ENCODE measurements at places on chromosomes 16 and 17.

DNA sequence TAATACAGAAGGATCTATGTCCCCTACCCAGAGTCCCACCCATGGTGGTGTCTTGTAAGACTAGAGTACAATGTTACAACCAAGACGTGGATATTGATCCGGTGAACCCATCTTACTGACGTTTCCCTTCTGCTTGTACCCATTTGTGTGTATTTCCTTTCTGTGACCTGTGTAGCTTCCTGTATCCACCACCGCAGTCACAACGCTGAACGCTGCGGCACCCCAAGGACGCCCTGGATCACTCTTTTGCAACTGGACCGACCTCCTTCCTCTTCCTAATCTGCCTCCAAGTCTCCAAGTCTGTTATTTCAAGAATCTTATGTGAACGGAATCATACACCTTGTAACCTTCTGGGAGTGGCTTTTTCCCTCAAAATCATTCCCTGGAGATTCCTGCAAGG, 33.5 kb upstream of the CBX4 start:
- no peak for DNase-seq

DNA sequence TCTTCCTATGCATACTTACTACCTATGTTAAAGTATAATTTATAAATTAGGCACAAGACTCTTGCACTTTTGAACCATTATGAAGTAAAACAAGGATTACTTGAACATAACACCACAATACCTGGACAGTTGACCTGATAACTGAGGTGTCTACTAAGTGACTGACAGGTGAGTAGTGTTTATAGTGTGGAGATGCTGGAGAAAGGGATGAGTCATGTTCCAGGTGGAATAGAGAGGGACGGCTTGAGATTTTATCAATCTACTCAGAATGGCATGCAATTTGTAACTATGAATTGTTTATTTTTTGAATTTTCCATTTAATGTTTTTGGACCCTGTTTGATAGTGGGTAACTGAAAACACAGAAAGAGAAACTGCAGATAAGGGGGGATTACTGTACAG, 287.6 kb downstream of the MAP2K6 start:
- no peak for DNase-seq

DNA sequence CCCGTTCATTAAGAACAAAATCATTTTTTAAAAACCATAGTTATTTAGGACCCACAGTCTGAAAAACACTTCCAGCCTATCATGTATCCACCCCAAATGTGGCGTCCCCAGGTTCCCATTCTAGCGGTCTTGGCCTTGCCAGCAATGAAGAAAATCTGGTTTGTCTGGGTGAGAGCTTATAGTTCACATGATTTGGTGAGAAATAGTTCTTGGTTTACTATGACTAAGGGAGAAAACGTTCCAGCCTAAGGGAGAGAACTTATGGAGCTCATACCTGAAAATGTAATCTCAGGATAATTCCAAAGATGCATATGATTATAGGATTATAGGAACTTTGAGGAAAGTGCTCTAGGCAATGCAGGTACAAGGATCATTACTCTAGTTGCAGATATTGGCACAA, 4.8 kb downstream of the MARVELD3 start:
- DNase-seq = no peak

GRCh38 chr17:54980375-54980774, 11.8 kb downstream of the STXBP4 start:
- DNase-seq = no peak

GRCh38 chr16:66367968-66368891, 1.7 kb downstream of the CDH5 start:
- no peak for DNase-seq

GRCh38 chr17:14289162-14289561, 11.7 kb upstream of the HS3ST3B1 start:
- DNase-seq = no peak

DNA sequence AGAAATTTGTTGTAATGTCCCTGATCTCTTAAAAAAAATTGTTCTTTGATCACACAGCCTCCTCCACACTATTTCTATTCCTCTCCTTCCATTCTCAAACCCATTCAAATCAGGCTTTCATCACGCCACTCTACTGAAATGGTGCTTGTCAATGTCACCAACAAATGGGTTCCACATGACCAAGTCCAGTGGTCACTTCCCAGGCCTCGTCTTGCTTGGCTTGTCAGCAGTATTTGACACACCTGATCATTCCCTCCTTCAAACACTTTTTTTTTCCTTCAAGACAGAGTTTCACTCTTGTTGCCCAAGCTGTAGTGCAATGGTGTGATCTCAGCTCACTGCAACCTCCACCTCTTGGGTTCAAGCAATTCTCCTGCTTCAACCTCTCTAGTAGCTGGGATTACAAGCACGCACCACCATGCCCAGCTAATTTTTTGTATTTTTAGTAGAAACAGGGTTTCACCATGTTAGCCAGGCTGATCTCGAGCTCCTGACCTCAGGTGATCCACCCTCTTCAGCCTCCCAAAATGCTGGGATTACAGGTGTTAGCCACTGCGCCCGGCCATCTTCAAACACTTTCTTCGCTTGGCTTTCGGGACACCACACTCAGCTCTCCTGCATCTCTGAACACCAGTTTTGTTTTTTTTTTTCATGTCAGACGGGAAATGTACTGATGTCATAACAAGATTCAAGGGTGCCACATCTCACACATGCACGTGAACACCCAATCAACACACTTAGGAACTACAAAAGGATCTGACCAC, 18.3 kb downstream of the NQO1 start:
- DNase-seq = no peak

- no peak for DNase-seq
Measured at GRCh38 chr17:75830164-75831031, 13.8 kb downstream of the UNC13D start.

- no peak for DNase-seq
Measured at GRCh38 chr16:86978445-86979030, 338.7 kb downstream of the C16orf95 start.

- no peak for DNase-seq
Measured at GRCh38 chr17:31926100-31926729, 10.6 kb upstream of the SUZ12 start.

- DNase-seq = peak; percentile 66
Measured at GRCh38 chr16:50326835-50327465, 41.8 kb downstream of the BRD7 start.

DNA sequence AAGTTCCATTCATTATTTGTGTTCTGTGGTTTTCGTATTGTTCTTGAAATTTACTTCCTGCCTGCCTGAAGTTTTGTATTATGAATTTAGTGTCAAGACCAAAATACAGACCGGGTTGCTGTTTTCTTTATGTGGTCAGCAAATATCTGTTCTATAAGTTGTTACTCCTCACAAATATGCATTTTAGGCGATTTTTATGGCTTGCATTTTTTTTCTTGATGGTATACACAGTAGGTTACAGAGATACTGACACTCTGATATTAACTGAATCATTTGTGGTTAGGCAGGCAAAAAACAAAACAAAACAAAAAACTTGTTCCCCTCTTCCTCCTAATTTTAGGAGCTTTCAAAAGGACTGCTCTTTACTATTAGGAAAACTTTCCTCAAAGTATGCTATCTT, 52.6 kb downstream of the BCAS3 start:
- no peak for DNase-seq

DNA sequence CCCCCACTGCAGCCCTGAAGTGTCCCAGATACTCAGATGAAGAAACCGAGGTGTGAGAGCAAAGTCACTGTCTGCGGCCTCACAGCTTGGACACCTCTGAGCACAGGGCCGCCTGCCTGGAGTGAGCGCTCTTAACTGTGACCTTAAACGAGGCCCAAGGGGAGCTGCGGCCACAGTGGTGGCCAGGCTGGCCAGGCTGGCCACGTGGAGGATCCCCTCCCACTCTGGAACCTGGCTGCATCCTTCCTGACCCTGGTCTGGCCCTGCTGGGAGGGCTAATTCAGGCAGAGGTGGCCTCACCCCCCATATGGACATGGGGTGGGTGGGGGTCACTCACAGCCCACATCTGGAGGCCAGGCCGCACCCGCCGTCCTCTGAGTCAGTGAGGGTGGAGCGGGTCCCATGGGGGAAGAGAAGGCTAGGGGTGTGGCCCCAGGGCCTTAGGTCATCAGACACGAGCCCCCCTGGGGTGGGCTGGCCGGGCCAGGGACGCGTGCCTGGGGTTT, 6.6 kb downstream of the VASN start:
- peak; percentile 88 for DNase-seq

DNA sequence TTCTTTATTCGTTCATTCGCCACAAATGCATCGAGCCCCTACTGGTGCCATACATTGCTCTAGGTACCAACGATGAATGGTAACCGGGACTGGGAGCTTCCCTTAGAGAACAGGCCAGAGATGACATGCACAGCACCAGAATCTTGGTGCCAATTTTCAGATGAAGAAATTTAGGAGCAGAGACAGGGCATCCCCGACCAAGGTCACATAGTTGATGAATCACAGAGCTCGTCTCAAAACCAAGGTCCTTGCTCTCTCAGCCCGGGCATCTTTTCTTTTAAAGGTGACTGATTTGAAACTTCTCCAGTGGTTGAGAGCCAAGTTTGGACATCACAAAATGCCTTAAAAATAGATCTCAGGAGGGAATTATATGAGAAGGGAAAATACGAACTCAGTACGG, 73.2 kb upstream of the C16orf82 start:
- peak; percentile 56 for DNase-seq

DNA sequence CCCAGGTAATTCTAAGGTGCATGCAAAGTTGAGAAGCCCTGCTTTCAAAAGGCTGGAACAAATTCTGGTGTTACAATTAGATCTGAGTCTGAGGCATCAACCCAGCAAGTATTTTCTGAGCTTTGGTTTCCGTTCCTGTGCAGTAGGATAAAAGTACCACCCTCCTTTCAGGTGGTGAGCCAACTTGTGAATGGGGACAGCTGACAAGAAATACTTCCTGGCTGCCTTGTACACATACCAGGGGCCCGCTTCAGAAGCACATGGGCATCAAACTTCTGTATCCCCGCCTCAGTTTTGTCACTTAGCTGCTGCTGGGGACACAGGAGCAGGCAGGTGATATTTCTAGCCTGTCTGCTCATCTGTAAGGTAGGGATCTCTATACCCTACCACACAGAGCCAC, 252.2 kb downstream of the CPPED1 start:
- no peak for DNase-seq

DNA sequence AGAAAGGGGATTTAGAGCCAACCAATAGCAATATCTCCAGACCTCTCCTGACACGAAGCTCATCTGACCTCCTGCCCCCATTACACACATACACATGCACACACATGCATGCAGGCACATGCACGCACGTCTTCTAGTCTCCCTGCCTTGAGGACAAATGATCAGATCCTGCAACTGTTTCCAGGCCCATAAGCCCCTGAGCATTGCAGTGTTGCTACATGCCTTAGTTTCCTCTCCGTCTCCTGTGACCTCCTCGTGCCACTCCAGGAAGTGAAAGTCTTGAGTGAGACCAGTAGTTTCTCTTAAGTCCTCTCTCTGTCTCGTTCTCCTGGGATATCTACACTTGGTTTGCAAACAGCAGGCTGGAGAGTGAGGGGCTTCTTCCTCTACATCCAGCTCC, 8.2 kb downstream of the CIITA start:
- no peak for DNase-seq

GRCh38 chr17:61470530-61471136, 18.4 kb downstream of the TBX4 start:
- no peak for DNase-seq

DNA sequence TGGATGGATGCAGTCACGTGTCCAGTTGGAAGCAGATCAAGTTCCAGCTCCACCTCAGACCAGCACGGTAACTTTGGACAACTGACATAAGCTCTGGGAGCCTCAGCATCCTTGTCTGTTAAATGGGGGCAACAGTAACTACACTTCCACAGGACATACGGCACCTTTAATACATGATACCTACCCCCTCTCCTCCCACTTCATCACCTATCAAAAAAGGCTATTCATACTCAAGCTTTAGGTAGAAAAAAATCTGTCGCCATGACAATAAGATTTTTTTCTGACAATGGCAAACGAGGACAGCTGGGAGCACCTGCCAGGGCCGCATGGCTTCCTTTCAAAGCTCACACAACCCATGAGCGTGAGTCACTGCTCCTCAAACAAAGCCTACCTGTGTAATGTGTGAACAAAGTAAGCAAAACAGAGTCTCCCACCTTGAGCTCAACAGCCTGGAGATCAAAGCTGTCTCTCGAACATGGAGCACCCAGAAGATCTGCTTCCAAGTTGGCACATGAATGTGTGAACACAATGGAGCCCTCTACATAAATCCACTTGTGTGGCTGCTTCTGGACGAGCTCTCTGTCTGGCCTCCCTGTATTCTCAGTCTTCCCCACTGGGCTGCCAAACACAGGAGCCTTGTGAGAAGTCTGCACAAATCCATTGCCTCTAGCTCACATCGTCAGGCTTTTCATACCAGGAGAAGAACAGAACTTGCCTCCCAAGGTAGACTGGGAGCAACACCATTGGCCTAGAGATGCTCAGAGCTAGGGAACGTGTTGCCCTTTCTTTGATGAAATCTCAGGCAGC, 459.7 kb downstream of the SOX9 start:
- DNase-seq = no peak

GRCh38 chr17:75557075-75557851, 30.3 kb upstream of the MYO15B start:
- DNase-seq = no peak

GRCh38 chr17:47733047-47733673, at the start of gene TBX21:
Gene TBX21, plus strand, starts transcription at chr17:47733236. Its CDS starts 219 bp downstream, at chr17:47733455.
- DNase-seq = peak; percentile 75

GRCh38 chr16:2811703-2812471, 5.2 kb upstream of the PRSS21 start:
- no peak for DNase-seq

GRCh38 chr17:69779378-69780214, 295.4 kb upstream of the KCNJ16 start:
- no peak for DNase-seq

DNA sequence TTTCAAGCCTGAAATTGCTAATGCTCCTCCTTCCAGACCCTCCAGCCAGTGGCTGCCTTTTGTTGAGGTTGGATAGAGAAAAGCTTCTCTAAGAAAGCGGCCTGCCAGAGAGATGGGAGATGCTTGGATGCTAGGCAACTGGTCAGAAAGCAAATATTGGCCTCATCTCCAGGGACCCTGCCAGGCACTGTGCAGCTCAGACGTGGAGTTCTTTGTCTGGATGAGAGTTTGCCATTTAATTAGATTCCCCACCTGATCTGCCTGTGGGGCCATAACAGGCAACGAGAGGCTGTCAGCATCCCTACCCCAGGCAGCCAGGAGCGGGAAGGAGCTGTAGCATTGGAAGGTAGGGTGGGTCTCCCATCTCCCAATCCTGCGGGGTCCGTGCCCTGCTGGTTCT, 52.7 kb downstream of the ASIC2 start:
- no peak for DNase-seq

- DNase-seq = peak; percentile 97
Measured at GRCh38 chr17:77887464-77888241, 70.8 kb upstream of the TNRC6C start.
